ENCODE measurements at places on chromosomes 3 and 15.

DNA sequence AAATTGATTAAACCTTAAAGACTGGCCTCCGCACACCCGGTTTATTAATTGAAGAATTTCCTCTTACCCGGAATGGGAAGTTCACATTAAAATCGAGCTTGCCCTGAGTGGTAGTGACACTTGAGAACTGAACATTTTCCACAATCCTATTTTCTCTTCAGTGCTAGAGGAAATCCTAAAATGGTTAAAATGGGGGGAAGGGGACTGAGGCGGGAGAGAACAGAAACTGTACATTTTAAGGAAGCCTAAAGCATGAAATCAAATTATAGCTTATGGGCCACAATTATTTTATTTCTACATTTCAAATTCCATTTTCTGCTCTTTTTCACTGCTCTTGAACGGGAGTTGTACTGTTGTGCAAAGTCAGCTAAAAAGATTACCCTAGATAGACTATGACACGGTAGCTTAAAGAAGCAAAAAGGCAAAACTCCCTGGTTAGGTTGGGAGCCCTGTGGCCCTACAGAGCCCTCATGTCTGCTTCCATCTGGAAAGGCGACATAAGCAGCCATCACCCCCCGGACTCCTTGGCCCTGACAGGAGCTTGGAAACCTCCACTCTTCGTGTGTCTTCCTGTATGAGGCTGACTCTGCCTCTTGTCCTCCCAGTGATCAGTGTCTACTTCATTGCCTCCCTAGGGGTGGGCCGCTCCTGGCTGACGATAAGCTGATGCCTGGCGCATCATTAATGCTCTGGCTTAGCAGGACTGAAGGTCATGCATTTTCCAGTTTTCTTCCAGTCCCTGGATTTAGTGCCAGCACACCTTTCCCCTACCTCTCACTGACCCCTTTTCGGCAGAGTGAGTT, 79.3 kb downstream of the EEFSEC start:
- no peak for DNase-seq

- no peak for DNase-seq
These were observed 8.2 kb upstream of the SENP7 start for GRCh38 chr3:101521211-101521701.

GRCh38 chr15:60646595-60646994, 167.7 kb upstream of the ICE2 start:
- no peak for DNase-seq

DNA sequence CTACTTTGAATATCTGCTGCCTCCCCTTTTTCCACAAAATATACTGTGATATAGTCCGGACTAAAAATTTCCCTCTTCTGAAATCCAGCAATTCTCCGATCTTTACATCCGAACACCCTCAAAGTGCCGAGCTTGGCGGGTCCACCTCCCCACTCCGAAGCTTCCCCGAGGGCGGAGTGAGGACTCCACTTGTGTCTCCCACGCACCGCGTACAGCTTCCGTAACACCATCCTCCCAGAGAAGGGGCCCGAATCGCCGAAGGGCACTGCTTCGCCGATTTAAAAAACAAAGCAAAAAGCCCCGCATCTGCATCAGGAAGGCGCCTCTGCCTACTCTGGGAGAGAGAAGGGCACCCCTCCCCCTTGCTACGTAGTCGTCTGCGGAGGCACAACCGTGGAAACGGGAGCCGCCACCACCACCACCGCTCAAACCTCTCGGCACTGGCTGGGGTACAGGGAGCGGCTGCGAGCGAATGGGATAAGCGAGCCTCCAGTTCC, 551 bp downstream of the NCBP2 start:
- DNase-seq, result no peak

- no peak for DNase-seq
These were observed 183.9 kb upstream of the LPP start for GRCh38 chr3:187970106-187970505.

DNA sequence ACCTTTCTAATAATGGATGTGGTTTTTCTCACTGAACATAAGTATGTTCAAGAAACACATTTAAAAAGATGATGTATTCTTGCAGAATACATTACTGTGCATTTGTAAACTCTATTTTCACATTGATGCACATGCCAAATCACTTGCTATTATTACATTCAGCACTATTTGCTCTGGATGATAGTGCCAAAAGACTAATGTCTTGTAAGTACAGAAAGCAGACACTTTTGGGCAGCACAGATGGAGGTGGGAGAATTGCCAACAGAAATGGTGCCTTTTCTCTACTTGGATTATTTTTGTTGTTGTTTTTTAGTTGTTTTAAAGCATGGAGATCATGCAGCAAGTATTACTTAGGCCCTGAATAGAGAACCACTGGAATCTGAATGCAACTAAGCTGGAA, 10.2 kb upstream of the FGF12 start:
- no peak for DNase-seq

- DNase-seq, result no peak
These were observed 26.4 kb downstream of the PEAK1 start for GRCh38 chr15:77393471-77393840.

- DNase-seq, result no peak
These were observed 40.4 kb upstream of the IQSEC1 start for GRCh38 chr3:13113346-13114330.

DNA sequence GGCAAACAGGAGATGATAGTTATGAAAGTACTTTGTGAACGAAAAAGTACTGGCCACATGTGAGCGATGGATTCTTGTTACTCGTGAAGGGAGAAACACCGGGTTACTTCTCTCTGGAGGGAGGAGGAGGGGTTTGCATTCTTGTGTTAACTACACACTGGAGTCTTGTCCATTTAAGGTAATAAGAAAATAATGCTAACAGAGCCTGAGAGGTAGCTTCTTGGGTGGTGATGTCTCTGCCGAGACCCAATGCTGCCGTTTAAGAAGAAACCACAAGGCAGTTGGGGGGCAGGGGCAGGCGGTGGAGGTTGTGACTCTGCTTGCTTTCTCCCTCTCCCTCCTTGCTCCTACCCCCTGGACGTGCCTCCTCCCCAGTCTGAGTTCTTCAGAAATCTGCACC, 100.9 kb upstream of the ROPN1 start:
- no peak for DNase-seq

- no peak for DNase-seq
These were observed 153.3 kb upstream of the TPM1 start for GRCh38 chr15:62889141-62889661.

- no peak for DNase-seq
These were observed 41.2 kb downstream of the CCDC33 start for GRCh38 chr15:74277242-74277810.

Measured in stimulated activated CD8-positive, alpha-beta memory T cell treated with anti-CD3 and anti-CD28 coated beads, Interleukin-4, amount 100 ng/mL, for 1 hour (primary cell).